ENCODE measurements at places on chromosomes 12 and 14.
A peak's percentile ranks its signal among the peaks of the same experiment; 100 is the strongest.

DNA sequence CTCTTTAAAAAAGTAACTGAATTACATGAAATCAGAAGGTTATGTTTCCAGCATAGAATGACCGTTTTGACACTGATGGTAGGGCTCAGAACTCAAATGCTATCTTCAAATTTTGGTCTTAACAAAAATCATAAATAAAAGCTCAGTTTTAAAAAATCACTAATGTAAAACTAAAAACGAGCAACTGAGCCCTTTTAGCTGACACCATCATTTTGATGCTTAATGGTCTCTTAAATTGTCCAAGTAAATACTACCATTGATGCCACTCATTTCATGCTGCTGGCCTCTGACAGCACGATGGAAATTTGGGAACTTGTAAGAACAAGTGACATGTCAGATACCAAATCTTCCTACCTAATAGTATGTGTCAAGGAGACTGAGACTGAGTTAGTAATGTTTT lies 205.0 kb downstream of the AKAP6 start:
- DNase-seq: no peak

GRCh38 chr12:57091638-57092528 lies 3.0 kb downstream of the NAB2 start:
- DNase-seq: no peak

GRCh38 chr12:22313286-22313962 lies 21.1 kb downstream of the ST8SIA1 start:
- no peak for DNase-seq

GRCh38 chr14:71322655-71323250 lies 415.5 kb downstream of the PCNX1 start:
- DNase-seq: no peak

GRCh38 chr12:47281667-47282171 lies 202.0 kb upstream of the AMIGO2 start:
- DNase-seq: no peak

DNA sequence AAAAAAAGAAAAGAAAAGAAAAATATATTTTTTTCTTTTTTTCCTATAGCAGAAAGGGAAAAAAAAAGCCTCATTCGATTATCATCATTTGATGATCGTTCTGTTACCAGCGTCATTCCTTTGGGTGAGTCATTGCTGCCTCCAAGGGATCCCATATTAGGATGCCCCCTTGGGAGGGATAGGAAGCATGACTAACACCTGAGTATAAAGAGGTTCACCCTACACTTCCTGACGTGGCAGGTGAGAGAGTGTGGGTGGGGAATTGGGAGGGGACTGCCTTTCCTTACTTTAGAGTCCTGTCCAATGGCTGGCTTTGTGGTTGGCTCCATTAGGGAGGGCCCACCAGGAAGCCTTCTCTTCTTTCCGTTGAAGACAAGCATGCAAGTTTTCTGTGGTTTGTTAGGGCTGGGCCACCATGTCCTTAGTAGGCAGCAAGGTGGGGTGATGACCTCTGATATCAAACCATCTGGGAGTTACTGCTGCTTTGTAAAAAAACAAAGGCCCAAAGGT lies 56.1 kb upstream of the FUT8 start:
- DNase-seq: peak; percentile 81

DNA sequence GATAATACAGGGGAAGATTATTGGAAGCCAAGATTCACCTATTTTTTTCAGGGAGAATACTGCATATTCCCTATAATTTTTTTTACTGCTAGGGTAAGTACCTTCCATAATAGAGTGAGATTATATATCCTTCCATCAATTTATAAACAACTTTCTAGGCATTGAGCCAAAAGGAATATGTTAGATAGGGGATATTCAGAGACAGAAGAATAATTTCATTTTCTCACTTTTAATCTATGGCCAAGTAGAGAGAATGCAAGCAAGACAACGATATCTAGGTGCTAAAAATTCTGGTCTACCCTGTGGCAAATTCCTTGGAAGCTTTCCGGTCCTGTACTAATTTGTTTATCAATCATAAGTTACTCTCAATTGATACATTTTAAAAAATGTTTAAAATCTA lies 69.7 kb upstream of the STAC3 start:
- no peak for DNase-seq

DNA sequence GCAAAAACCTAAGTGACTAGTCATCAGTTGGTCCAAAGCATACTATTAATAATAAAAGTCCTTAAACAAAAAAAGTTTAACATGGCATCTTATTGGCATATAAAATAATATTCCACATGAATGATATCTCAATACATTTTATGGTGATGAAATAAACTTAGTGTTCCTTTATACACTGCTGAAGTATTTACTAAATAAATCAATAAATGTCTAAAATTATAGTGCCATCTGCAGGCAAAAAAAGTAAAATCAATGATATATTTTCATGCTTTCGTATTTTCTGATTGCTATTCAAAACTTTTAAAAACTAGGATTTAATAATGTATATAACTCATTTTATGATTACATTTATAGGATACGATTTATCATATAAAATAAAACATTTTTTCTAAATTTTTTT lies 30.5 kb downstream of the PUS7L start:
- no peak for DNase-seq

- no peak for DNase-seq
Measured at GRCh38 chr14:104580961-104581360, 1.4 kb downstream of the C14orf180 start.

- no peak for DNase-seq
Measured at GRCh38 chr12:75364919-75365318, 26.0 kb upstream of the GLIPR1L2 start.

DNA sequence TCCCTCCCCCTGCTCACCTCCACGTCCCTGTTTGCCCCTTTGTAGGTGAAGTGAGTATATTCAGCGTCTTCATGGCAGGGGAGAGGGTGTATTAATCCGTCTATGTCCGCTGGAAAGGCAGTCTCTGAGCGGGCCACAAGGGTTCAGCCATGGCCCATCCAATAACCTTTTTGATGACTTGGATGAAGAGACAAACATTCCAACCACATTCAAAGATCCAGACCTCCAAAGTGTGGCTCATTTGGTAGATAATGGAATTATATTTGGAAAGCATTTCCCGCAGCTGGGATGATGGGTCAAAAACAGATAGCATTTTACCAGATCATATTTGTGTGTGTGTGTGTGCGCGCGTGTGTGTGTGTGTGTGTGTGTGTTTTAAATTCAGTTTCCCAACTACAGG lies 345.9 kb downstream of the DPF3 start:
- no peak for DNase-seq

DNA sequence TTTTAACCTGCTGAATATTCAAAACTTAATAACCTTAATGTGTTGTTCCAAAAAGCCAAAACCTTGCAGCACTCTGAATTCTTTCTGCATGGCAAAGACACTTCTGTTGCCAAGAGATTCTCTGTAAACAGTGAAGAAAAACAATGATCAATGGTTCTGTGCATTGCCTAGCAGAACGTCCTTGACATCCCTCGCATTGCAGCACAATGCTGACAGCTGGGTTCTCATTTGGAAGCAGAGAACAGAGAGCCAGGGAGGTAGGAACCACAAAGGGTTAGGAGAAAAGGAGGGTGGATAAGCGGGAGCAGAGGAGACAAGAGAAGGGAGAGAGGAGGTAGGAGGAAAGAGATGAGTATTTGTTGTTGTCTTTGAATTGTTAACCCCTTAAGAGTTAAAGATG lies 501.1 kb downstream of the NAV3 start:
- no peak for DNase-seq

GRCh38 chr12:45615268-45615667 lies 114.2 kb upstream of the ARID2 start:
- DNase-seq: no peak

DNA sequence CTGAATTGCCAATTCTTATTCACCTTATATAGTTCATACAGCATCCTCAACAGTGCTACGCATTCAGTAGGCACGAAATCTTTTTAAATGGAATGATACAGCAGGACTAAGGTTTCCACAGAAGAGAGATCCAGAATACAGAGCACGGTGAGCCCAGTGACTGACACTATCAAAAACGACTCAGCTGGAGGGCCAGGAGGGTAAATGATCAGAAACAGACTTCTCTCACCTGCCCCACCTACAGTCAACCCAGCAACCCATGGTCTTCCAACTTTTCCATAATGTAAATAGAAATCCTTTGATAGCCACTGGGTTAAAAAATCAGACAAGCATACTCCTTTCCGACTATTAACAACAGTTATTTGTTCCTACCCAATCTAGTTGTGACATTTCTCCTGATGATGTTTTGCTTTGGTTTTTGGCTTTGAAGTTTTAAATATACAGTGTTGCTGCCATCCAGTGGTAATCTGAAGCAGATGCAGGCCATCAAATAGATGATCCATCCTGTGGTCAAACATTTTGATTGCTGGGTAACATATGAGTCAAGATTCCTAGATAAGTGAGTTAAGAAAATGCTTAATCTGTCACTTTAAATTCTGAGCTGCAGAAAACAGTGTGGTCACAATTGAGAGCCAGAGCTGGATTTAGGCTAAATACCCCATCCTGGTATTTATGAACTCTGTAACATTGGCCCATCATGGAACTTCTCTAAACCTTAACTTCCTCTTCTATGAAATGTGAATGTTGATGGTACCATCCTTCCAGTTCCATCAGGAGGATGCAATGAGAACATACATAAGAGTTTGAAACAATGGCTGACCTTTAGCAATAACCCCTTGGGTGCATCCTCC lies 42.0 kb downstream of the GPHB5 start:
- no peak for DNase-seq

DNA sequence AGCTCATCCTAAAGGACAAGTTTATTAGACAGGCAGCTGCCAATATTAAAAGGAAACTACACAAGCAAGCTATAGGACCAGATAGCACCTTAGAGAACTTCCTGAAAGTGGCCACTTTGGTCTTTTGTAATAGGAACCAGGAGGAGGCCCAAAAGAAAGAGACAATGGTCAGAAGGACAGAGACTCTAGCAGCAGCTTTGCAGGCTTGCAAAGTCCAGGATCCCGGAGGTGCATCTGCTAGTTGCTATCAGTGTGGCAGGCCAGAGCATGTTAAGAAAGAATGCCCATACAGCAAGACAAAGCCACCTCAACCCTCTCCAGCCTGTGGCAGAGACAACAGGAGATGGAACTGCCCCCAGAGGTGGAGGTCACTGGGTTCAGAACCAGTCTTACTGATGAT lies 23.4 kb downstream of the APOBEC1 start:
- DNase-seq: no peak

DNA sequence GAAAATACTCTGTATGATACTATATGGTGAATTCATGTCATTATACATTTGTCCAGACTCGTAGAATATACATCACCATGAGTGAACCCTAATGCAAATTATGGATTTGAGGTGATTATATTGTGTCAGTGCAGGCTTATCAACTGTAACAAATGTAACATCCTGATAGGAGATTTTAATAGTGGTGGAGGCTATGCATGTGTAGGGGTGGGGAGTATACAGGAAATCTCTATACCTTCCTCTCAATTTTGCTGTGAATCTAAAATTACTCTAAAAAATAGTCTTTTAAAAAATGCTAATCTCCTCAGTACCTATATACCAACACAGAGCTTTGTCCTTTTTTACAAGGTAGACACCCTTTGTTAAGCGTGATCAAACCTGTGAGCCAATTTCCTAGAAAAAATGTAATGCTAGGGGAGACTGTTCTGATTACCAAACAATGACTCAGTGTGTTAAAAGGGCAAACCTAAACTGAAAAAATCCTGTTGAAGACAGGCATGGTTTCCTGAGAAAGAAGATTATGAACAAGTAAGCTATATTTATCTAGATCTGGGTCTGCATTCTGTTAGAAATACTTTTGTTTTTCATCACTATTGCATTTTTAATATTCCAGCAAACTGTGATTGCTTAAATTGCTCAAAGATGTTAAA lies 170.9 kb downstream of the DUSP6 start:
- no peak for DNase-seq

GRCh38 chr12:68227356-68227755 lies 1.7 kb upstream of the IL26 start:
- no peak for DNase-seq

- DNase-seq: no peak
Measured at GRCh38 chr12:48001505-48002413, 2.5 kb downstream of the COL2A1 start.

GRCh38 chr12:11085419-11085818 lies 6.7 kb downstream of the TAS2R43 start:
- no peak for DNase-seq

DNA sequence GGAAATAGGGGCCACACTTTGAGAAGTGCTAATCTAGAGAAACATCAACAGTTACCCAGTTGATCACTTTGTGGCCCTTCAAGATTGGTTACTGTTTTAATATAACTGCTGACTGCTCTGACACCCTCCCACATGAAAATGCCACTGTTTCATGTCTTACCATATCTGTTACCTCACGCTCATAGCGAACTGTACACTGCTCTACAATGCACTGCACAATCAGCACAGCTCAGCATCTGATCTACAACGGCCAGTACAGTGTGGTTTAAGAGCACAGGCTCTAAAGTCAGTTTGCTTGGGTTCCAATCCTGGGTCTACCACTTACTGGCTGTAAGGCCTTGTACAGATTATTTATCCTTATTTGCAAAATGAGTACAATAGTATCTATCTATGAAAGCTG lies 39.1 kb downstream of the SPPL3 start:
- no peak for DNase-seq

- DNase-seq: no peak
Measured at GRCh38 chr12:4663971-4664505, 15.1 kb downstream of the NDUFA9 start.

DNA sequence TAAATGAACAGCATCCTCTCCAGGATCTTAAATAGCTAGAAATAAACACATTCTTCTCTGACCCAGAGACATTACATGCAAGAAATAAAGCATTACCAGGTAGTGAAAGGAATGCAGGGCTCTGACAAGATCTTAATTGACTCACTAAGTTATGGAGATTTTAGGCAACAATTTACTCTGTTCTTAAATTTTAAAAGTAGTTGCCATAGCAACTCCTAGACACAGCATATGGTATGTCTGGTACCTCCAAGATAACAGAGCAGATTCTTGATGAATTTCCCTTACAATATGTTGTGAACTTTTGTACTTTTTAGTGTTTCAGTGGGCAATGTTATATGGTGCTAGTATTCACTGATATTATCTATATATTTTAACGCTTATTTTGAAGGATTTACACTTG lies 76.7 kb upstream of the G2E3 start:
- DNase-seq: no peak

GRCh38 chr12:119008691-119009221 lies 27.4 kb downstream of the SRRM4 start:
- no peak for DNase-seq

DNA sequence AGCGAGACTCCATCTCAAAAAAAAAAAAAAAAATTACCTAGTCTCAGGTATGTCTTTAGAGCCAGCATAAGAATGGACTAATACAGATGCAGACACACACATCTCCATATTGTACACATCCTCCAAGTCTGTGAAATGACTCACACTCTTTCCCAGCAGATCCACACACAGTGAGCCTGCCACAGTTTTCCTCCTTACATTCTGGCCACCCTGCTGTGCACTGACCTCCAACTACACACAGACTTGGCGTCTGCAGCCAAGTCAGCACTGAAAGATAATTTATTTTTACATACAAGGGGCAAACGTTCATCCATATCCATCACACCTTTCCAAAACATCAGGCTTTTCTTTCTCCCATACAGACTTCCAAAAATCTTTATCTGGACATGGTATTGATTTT lies 115.9 kb downstream of the SLC25A21 start:
- no peak for DNase-seq

Measured in T1000 (cell line).